Activated T-helper 9 cell treated with anti-CD3 and anti-CD28 coated beads, Interleukin-2, amount 50 U/mL, for 16 hours (primary cell): ENCODE measurements at places on chromosomes 7 and 10.

DNA sequence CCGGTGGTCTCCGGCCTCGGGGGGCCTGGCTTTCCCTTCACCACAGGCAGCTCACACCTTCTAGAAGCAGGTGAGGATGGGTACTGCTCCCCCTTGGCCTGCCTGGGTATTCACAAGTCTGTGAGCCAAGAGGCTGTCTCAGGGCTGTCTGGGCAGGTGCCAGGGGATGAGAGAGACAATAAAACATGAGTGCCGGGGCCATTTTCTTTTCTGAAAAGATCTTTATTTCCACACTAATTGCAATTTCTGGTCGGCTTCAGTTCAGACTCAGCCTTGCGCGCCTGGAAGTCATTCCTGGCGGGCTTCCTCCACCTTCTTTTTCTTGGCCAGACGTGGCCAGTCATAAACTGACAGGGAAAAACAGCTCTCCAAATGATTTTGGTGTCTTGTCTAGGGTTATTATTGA lies 171.2 kb downstream of the ARHGAP12 start:
- no peak for DNase-seq

DNA sequence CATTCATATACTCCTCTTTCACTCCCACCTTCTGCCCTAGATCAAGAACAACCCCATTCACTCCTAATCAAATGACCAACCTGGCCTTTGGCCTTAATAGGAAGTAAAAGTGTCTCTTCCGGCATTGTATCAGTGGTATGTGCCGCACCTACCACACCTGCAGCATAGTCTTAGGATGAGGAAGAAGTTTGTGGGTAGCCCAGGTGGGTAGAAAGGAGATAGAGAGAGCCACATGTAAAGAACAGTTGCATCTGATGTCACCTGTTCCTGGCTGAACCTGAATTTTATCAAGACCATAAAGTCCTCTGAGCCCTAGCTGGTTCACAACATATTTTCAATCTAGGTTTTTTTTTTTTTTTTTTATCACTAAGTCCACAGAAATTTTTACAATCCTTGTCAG lies 55.5 kb upstream of the PTPN12 start:
- no peak for DNase-seq

DNA sequence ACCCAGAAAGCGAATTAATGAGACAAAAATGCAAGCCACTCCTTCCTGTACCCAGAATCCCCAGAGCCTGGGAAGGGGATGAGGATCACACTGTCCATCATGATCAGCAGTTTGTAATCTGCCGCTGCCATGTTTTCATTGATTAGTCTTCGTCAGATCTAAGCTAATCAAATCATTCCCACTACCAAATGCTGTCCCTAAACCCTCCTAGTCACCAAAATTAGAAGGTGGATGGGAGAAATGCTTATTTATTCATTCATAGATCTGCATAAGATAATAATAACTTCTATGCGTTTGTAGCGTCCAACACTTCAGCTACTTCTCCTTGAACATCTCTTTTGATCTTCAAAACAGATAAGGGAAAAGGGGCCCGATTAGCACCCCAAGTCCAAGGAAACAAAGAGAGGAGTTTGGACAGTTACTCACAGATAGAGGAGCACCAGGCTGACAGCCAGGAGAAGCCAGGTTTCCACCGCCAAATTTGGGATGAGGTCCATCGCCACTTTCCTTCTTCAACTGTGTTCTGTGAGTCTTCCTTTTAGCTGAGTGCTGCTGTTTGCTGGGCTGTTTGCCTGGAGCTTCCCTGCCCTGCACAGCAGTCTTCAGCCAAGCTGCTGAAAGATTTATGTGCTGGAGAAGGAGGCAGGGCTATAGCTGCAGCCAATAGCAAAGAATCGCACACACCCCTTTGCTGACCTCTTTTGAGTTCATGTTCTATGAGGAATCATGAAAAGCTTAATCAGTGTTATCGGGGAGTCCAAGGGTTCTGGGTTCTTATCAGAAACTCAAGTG lies at the start of gene CYP3A5:
Gene CYP3A5, minus strand, starts transcription at position 597 of the 792 bp plus-strand sequence. Its CDS starts 100 bp downstream, at position 497.
- no peak for DNase-seq

DNA sequence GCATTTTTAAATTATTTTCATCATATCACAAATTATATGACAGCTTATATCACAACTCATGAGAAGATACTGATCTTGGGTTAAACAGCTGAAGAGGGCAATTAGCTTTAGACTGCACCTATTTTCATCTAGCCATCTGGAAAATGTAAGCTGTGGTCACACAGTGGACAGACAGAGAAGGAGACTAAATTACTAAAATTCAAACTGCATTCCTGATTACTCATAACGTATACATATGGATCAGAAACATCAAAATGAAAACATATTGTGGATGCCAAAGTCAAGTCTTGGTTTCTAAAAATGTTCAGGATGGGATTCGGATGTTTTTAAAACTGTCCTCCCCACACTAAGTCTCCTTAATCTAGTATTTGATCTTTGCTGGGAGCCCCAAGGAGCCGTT lies 6.6 kb downstream of the BBIP1 start:
- DNase-seq = no peak

DNA sequence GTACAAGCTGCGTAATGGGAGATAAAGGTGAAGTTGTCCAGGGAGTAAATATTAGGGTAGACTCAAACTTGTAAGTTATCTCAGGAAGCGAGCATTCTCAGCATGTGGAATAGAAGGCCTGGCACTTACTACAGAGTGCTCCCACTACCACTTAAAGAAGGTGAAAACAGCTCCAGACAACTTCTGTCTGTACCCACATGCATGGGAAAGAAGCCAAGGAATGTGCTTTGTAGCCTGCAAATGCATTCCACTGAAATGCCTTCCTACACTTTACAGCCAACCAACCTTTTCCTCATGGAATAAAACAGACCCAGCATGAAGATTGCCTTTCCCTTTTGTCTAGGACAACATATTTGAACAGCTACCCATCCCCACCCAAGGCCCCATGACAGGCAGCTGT lies 45.4 kb upstream of the NPSR1 start:
- no peak for DNase-seq

DNA sequence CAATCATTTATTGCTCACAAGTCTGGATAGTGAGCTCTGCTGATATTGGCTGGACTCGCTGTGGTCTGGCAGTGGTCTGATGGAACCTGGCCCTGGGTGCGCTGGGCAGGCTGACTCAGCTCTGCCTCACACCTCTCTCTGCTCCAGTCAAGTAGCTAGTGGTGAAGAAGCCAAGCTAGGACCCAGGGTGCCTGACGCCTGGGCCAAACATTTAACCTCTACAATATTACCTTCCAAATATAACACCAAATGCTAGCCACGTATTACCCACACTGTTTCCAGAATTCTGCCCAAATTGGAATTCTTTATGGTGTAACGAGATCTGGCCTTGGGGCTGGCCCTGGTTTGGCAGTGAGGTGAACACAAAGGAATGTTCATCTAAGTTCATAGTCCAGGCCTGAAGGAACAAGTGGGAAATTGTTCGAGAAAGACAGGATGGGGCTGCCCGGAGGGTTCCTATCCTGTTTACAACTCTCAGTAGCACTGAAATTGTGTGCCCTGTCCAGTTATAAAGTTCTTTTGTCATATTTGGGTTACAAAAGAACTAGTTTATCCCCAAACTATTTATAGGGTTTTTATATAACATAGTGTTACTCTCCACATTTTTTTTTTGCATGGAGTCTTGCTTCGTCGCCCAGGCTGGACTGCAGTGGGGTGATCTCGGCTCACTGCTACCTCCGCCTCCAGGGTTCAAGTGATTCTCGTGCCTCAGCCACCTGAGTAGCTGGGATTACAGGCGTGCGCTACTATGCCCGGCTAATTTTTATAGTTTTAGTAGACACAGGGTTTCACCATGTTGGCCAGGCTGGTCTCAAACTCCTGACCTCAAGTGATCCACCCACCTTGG lies 16.3 kb downstream of the OR2AE1 start:
- no peak for DNase-seq

- DNase-seq = no peak
These were observed 153.6 kb downstream of the AOAH start for GRCh38 chr7:36570528-36571189.

- no peak for DNase-seq
These were observed 596.0 kb upstream of the FOXK1 start for GRCh38 chr7:4085937-4086691.

- DNase-seq = no peak
These were observed 5.4 kb downstream of the ATP6V1F start for GRCh38 chr7:128867842-128868623.

DNA sequence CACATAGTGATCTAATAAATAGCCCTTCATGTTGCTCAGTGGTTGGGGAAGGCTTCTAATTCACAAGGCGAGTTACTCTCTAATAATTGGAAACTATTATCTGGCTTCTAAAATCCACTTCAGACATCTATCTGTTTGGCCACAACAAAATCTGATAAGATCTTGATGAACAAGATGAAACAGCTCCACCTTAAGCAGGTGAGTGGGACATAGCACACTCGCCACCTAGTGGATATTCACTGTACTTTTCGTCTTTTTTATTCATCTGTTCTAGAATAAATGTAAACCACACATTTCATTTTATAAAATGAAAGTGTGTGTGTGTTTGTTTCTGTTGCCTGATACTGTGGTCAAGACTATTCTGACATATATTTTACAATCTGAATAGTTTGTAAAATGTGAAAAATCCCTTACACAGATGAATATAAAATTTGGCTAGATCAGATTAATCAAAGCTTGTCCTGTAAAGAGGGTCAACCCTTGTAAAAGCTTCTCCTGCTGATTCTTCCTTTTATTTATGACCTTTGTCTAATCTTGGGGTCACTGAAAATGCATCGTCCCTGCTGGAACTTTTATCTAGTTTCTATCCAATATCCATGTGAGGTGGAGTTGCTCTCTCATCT lies 26.5 kb upstream of the CNTNAP2 start:
- DNase-seq = no peak

DNA sequence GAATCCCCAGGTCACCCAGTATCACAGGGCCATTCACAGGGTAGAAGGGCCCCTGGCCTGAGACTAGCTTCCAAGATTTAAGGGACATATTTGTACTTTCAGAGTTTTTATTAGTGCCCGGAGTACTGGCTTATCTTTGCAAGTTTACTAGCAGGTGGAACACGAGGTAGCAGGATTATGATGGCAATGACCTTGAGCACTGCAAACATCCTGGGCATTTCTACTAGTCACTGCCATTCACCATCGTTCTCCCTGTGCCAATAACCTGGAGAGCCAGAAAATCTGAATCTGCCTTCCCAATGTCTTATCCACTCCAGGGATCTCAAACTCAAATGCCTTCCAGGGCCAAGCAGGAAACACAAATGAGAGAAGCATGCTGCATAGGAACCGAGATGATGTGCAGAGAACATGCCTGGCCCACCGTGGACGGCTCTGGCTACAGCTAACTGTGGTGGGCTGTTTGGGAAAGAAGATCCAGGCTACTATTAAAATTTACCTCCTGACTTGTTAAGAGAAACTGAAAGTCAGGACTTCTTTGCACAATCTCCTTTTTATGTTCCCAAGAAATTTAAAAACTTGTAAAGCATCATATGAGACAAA lies 16.7 kb downstream of the FAM53B start:
- DNase-seq = no peak
